ENCODE measurements at places on chromosomes 4 and X.

- no peak for DNase-seq
Observed at GRCh38 chr4:79288185-79288584, 37.7 kb downstream of the NAA11 start.

GRCh38 chr4:157706155-157706554, 466.7 kb downstream of the GASK1B start:
- DNase-seq, result no peak

- DNase-seq, result peak; percentile 58
Observed at GRCh38 chrX:48972220-48973164, 848 bp upstream of the KCND1 start.

DNA sequence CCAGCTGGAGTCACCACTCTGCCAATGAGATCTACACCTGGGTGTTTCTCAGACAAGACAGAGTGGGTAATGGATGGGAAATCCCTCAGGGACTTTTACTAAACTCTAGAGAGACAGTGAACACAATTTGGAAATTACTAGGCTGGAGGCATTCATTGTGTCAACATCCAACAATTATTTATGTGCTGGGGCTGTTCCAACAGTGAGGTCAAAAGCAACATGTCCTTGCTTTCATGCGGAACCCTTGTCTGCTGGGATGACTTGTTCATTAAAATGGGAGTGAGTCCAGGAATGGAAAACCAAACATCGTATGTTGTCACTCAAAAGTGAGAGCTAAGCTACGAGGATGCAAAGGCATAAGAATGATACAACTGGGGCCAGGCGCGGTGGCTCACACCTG, 54.0 kb downstream of the DRD5 start:
- no peak for DNase-seq

DNA sequence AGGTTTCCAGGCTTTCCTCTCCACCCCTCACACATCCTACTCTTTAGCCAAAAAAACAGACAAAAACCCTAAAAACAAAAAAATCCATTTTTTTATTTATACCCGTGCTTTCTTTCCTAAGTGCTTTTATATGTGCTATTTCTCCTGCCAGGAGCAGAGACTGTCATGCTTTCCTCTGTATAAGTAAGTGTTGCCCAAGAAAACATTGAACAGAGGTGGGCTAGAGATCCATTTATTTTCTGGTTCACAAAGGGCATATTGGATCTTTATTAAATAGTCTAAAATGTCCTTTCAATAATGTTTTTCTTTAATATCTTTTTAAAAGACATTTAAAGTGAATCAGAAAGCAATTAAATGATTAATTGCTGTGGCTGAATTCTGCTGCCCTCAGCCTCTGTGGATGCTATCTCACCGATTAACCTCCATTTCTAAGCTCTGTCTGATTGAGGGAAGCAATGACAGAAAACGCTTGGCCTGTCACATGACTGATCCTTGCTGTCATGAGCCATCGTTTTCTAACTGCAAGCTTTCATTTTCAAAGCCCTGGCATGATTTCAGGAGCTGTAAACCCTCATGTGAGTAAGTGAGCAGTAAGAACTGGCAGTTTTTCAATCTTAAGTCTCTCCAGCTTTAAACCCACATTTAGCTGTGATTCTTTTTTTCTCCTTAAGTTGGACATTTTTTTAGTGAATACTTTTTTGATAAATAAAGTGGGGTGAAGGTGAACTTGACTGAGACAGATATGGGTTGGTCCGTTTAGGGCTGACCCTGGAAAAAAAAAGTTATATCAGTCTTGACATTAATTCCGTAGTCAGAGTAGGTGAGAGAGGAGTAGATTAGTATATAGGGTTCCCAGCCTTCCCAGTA, 180.7 kb upstream of the PGRMC2 start:
- DNase-seq, result peak; percentile 96

GRCh38 chrX:33721927-33722326, 410.2 kb downstream of the FAM47A start:
- DNase-seq, result no peak

- DNase-seq, result peak; percentile 33
Observed at GRCh38 chrX:153723351-153724251, 586 bp downstream of the BCAP31 start.

GRCh38 chr4:153522802-153523094, 56.6 kb downstream of the TMEM131L start:
- DNase-seq, result no peak

GRCh38 chr4:83282049-83282535, 2.5 kb downstream of the COQ2 start:
- peak; percentile 67 for DNase-seq

DNA sequence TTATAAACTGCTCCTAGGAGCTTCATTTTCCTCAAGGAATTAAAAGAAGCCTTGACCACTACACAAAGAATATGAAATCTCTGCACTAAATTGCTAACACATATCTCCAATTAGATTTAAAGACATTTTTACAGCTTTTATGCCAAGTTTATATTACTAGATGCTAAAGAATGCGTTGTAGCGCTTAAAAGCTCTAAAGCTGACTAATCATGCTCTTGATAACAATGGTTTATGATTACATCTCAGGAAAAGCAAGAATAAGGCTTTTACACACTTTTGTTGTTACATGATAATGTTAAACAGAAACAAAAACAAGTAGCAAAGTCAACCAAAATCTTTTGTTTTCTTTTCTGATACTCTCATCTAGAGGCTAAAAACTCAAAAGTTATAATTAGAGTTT, 44.7 kb downstream of the SLC10A7 start:
- no peak for DNase-seq

DNA sequence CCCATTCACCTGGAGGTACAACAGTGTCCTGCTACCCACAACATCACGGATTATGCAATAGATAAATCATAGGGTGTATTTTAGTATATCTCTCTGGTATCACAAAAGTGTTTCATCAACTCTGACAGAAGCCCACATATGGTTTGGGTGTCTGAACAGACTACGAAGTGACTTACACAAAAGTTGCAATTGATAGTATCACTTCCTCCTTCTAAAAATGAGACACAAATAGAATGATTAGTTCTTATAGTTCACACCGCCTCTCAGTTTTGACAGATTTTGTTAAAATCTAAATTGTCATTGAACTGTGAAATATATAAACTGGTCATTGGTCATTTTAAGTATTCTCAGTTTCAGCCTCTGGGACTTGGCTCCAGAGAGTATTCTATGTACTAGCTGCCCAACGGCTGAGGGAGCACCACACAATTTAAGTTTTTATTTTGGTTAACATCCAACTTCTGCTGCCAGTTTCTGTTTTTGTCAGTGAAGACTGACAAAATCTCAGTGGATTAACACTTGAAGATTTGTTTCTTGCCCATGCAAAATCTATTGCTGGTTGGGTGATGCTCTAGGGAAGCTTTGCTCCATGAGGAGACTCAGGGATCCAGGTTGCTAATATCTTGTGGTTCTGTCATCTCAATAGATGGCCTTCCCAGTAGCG, 113.8 kb upstream of the PUDP start:
- DNase-seq, result no peak

DNA sequence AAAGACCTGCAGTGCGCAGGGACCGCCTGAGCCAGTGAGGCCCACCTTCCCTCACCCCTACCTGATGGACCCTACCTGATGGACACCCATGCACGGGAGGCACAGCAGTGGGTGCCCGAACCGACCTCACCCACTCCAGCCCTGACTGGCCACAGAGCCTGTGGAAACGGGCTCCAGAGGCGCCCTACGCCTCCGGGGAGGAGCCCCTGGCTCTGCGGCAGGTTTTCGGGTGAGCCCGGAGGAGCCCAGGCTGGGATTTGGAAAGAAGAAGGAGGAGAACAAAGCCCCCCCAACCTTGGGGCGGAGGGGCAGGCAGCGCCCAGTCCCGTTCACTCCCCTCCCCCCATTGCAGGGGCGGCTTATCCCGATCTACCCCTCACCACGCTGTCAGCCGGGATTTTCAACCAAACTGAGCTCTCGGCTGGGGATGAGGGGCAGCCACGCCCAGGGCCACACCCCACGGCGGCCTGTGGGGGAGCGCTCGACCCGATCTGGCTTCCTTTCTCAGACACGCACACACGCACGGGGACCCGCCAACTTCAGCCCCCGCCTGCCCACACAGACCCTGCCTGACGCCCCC, 675 bp downstream of the L1CAM start:
- no peak for DNase-seq

DNA sequence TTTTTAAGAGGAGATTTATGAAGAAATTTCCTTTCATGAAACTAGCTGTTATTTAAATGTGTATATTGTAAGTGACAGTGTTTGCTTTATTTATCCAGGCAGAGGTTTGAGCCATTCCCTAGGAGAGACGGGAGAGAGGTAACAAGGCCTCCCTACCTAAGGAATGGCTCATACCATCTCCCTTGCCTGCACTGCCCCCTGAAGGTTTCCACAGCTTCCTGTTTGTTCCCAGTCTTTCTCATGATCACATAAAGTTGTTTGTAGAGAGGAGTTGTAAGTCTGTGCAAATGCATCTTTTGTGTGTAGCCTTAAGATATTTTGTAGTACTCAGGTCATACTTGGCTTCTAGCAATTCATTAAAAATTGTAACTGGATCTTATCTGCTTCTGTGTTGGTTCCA, 1504.5 kb upstream of the PCDH10 start:
- DNase-seq, result peak; percentile 31

- DNase-seq, result no peak
Observed at GRCh38 chr4:109994415-109994827, 81.7 kb downstream of the EGF start.

DNA sequence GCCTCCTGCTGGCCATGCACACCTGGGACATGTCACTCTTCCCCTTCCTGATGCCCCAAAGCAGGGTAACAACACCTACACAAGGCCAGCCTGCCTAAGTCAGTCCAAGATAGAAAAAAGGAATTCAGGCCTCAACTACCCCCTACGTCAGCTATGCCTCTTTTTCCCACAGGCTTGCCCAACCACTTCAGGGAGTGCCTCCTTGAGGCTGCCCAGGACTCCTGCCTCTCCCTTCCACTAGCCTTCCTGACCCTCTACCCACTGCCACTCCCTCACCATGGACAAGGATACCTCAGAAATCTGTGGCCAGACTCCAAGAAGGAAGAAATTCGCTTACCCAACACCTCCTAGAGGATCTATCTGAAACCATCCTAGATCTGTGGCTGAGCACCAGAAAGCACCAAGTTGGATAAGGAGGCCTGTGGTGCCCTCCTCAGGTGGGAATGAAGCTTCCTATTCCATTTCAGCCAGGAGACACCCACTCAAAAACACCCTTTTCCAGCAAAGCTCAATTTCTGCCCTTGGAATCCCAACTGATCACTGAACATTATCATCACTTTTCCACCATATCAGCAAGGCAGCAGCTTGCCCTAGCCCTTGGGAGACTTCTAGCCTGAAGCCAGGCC, 1.8 kb downstream of the KDM5C start:
- peak; percentile 3 for DNase-seq

DNA sequence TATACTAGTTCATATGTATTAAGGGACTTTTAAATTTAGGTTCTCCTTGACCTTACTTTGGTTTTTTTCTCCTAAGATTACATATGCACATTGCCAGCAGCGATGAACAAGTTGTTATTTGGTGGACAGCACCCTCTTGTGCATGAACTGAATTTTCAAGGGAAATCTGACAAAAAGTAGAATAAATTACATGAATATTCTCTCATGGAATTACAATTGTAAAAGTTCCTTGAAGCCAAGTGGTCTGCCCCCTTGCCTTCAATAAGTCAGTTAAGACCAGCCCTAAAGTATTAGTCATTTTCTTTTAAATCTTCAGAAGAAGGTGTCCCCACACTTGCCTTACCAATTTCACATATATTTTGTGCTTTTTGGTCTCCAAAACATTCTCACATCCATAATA, 30.7 kb upstream of the SMARCA5 start:
- DNase-seq, result peak; percentile 58

DNA sequence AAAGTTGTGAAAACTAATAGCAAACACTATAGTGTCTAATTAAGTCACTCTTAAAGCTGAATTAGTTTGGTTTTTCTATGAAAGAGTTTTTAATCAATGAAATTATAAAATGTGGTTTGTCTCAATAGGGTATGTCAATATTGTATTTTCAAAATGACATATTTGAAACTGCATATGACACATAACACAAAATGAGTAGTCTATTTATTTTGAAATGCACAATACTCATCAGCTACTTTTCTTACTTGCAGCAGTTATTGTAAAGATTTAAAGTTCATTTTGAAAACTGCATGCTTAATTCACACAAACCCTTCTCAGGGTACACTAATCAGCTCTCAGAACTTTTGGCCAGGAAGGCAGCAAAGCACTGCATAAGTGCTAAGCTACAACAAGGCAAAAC, 21.2 kb downstream of the CLGN start:
- no peak for DNase-seq

DNA sequence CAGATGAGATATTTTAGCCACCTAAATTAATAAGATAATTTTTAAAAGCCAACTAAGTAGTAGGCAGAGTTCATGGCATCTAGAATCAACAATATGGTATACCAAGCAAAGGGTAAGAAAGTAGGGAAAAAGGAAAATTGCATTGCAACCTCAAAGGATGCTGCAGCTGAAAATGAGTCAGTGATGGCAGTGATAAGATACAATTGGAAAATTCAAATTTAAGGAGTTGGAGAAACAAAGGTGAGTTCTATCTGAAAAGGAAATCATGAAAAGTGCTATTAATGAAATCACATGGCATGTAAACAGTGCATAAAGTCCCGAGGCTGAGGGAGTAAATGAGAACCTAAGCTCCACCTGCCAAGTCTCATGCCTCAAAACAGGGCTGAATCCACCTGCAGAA, 33.9 kb downstream of the SHROOM4 start:
- no peak for DNase-seq

GRCh38 chr4:62263454-62263853, 1063.3 kb downstream of the ADGRL3 start:
- DNase-seq, result no peak

DNA sequence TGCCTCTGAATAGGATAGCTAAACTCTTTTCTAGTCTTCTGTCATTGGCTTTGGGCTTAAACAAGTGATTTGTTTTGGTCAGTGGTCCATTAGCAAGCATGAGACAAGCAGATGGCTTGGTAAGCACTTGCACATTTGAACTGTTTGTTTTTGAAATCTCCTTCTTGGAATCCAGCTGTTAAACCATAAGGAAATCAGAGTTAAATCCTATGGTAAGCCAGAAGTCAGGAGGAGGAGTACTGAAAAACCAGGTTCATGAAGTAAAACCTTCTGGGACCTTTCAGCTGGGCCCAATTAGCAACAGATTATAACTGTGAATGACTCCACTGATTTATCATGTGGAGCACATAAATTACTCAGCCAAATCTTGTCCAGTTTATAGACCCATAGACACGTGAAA, 1042.5 kb upstream of the PABPC4L start:
- peak; percentile 52 for DNase-seq
